Renal cortical epithelial cell (primary cell): ENCODE measurements at places on chromosomes 6 and 20.

DNA sequence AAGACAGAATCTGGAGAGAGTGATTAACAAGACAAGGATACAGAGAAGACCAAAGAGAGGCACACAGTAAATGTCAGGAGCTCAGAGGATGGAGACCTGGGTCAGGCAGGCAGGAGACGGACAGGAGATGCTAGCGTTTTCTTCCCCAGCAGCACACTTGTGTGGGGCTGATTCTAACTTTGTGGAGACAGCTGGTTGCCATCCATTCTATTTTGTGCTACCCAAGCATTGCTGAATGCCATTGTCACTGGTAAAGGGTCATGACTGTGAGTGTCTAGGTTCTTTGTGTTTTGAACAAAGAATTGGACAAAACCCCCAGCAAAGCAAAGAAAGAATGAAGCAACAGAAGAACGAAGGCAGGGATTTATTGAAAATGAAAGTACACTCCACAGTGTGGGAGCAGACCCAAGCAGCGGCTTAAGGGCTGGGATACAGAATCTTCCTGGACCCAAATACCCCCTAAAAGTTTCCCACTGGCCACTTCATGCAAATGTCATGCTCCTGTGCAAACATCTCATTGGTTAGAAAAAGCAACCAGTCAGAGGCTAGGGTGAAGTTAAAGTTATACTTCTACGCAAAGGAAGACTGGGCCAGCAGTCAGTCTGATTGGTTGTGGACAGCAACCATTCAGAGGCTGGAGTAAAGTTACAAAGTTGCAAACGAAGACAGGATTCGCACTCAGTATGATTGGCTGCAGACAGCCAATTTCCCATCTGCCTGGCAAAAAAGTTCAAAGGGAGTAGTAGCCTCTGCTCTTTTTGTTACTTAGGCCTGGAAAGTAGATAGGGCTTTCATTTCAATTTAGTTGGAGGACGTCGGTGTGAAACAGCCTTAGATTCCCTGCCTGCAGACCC, 17.5 kb downstream of the PTK7 start:
- peak; percentile 86 for DNase-seq

GRCh38 chr6:114140416-114140815, 169.5 kb upstream of the HDAC2 start:
- DNase-seq = no peak

DNA sequence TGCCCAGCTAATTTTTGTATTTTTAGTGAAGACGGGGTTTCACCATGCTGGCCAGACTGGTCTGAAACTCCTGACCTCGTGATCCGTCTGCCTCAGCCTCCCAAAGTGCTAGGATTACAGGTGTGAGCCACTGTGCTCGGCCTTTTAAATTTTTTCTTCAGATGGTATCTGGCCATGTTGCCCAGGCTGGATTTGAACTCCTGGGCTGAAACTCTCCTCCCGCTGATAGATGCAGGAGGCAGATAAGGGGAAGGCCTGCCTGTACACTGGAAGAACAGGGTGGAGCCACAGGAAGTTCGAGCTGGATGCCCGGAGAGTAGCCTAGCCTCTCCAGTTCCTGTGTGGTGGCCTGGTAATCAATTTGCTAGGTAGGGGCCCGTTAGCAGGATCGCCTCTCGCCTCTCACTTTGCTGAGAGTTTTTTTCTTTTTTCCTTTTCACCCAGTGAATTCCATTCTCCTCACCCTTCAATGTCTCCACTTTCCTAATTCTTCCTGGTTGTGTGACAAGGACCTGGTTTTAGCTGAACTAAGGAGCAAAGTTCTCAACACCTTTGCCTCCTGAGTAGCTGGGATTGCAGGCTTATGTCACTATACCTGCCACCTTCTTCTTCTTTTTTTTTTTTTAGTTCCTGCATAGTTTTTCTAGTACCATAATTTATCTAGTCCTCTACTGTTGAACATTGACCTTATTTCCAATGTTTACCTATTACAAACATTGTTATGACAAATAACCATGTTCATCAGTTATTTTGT, 19.4 kb upstream of the ITCH start:
- DNase-seq = no peak

- DNase-seq = no peak
Observed at GRCh38 chr6:135820340-135820739, 31.2 kb upstream of the PDE7B start.

- DNase-seq = no peak
Observed at GRCh38 chr6:142702501-142703460, 242.2 kb downstream of the HIVEP2 start.

DNA sequence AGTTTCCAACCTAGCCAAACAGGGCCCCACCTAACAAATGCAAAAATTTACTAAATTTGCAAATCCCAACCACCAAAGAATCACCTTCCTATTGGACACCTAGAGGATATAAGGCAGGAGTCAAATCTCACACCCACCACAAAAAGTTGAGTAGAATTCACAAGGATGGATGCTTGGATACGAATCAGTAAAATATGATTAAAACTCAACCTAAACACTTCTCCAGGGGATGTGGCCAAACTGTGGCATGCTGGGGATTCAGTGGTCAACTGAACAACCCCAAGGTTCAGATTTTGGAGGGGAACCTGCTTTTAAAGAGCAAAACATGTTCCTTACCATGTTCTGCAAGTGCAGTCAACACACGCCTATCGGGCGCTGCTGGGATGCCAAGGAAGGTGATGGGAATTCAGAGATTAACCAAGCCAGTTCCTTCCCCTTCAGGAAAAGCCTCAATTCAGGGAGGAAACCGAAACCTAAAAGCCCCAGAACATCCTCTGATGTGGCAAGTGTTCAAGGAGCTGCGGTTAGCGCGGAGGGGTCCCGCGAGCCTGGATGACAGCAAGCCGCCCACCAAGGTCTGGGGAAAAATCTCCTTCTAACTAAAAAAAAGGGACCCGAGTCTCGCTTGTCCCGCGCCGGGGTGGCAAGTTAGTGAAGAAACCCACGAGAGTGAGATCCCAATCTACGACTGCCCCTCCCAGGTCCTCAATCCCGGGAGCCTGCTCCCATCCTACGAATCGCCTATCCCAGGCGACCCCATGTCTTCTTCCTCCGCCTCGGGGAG, 902 bp downstream of the SAMHD1 start:
- no peak for DNase-seq

GRCh38 chr6:168365422-168366165, 46.0 kb upstream of the DACT2 start:
- DNase-seq = no peak

GRCh38 chr6:140225701-140226436, 851.4 kb upstream of the CITED2 start:
- DNase-seq = peak; percentile 14

DNA sequence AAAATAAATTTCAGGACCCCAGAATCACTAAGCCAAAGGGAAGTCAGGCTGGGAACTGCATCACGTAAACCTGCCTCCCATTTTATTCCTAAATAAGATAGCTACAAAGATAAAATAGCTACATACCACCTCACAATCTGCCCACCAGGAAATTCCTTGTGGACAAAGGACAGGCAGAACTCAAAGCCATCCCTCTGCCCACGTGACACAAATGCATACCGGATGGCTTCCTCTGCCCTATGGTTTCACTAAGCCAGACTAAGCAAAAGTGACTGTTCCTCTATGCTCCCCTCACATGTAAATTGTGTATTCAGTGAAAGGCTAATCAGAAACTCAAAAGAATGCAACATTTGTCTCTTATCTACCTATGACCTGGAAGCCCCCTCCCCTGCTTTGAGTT, 15.0 kb downstream of the MBOAT1 start:
- no peak for DNase-seq

DNA sequence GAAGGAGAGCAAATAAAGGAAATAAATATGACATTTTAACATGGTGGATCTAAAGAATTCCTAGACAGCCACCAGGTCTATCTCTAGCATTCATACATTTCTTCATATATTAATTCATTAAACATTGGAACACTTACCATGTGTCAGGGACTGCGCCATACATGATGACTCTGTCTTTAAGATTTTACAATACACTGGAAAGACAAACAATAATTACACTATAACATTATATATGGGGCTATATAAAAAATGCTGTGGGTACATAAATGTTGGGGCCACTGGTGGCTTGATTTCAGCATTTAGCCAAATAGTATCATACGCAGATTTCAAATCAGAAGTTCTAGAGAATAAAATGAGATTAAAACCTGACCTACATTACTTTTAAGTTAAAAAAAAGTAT, 33.3 kb upstream of the PKIB start:
- no peak for DNase-seq

DNA sequence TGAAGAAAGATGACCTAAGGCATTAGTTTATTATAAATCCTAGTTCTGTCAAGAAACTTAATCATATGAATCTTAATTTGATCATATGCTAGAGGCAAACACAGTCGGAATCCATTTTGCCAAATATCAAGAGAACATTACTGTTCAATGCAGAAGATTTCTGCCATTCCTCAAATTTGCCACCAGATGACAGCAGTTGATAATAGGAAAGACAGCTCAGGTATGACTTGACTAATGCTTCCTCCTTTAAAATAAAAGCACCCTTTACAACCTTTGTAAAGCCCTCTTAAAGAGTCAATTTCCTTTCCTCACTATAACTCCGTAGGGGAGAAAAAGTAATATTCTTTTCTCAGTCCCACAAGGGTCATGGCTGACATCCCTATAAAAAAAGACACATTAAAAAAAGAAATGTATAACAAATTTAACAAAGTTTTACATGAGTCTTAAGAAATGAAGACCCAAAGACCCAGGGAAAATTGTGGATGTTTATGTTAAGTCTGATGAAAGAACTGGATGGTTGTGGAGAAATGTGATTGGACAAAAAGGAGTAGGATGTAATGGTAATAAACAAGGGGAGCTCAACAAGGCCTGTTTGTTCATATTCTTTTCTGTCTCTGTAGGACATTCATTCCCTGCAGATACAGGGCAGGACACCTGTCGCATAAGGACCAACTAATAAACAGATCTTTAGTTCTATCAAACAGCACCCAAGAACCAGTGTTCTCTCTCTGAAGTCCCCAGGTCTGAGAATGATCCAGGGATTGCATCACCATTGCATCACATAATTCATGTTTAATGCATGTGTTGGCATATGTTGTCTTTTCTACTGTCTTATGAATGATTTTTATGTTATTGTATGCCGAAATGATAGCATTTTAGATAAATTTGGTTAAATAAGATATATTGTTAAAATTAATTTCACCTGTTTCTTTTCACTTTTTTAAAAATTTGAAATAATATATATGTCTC, 23.0 kb upstream of the IL17A start:
- peak; percentile 74 for DNase-seq

DNA sequence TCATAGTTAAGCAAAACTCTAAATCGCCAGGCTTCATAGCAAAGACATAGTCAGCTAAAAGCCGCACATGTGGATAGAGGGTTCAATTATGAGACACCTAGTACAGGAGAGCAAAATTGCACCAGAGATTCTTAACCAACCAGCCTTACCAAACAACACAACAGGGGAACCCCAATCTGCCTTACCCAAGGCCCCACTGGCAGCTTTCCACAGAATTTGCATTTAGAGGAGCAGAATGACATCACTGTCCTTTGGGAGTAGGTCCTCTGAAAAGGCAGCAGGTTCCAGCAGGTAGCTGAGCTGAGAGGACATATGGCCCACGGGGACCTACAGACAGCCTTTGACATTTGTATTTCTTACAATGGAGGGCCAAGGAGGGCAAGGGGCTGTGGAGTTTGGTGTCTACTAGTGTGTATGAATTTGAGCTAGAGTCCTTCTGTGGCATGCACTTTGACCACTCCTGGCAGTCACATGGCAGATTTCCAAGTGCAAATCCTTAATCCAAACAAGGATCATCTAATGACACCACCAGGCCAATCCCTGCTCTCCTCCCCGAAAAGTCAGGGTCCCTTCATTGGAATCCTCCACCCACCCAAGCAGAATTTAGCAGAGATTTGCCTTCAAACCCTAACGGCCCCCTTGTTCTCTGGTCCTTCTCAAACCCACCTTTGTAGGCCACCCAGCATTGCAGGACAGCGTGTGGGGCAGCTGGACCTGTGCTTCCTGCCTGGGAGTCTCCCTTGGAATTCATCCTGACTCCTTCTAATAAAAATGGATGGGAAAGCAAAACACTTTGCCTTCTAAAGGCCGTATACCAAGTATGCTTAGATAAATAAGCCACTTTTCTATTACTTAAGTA, 171.2 kb upstream of the SUPT3H start:
- DNase-seq = peak; percentile 26

DNA sequence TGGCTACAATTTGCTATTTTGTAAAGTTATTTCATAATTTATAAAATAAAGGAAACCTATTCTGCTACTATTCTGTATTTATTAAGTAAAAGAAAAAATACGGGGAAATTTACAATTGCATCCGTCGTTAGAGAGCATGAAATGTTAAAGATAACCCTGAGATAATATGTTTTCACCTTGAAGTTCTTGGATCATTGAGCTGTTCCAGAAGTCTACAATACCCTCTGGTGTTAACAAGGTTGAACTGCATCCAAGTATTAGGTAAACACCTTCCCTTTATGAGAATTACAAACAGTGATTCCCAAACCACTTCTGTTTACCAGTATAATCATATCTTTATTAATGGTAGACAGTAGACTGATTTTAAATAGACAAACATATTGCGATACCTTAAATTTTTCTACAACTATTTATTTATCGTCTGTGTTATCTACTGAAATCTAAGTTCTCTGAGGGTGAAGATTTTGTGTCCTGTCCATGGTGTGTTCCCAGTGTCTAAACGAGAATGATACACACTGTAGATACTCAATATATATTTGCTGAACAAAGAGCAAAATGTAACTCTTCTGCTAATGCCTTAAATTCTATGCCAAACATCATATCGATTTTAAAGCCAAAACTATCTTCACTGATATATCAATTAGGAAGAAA, 28.2 kb downstream of the TBC1D32 start:
- DNase-seq = peak; percentile 68

DNA sequence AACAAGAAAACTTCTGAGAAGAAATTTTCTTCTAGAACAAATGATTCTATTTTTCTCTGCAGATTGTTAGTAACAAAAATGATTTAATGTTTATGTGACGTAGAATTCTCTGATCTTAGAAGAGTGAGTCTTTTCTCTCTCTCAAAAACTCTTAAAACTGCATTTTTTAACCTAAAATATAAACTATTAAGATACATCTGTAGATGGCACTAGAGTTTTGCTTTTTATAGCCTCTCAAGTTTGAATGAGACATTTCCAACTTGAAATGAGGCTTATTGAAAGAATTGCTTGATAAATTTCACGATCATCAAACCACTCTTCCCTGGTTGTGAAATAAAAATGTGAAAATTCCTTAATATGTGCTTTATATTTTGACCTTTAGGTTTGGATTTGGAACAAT, 53.8 kb downstream of the PHF3 start:
- DNase-seq = no peak

GRCh38 chr6:119006974-119007373, 71.5 kb downstream of the FAM184A start:
- DNase-seq = no peak

GRCh38 chr6:52543262-52543661, 33.6 kb downstream of the TRAM2 start:
- DNase-seq = no peak

- DNase-seq = peak; percentile 79
Observed at GRCh38 chr20:1401451-1401907, 8.6 kb upstream of the FKBP1A start.

DNA sequence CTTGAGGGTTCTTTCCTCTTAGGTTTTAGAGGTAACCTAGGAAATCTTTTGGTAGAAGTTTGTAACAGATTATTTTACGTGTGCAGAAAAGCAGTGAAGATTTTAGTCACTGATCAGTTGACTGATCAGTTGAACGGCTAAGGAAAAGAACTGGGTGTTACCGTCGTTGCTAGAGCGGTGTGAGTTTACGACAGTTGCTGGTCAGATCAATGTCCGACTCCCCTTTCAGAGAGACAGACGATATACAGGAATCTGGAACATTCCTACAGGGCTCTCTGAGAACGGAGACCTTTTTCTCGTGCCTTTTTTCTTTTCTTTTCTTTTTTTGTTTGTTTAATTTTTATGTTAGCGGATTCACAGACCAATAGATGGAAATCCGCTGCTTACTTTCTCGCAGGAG, 132.1 kb upstream of the ZNF184 start:
- peak; percentile 13 for DNase-seq
